Lung (tissue), 17 donors: ENCODE measurements at places on chromosomes 12 and 14. TPM values are rescaled to one million over a fixed set of nuclear protein-coding genes. Genes with fewer than 3 reads are reported as not detected.
A peak's percentile ranks its signal among the peaks of the same experiment; 100 is the strongest.

GRCh38 chr14:32403021-32403420 lies 73.9 kb downstream of the AKAP6 start:
- peaks cover 12% of the 10 kb centered on the region for H3K4me1 ChIP-seq
- DNase-seq, result no peak
- no peaks in the 10 kb centered on the region for H3K36me3 ChIP-seq
- no peak overlapping the region for H3K4me3 ChIP-seq
- no peak overlapping the region for H3K27ac ChIP-seq

DNA sequence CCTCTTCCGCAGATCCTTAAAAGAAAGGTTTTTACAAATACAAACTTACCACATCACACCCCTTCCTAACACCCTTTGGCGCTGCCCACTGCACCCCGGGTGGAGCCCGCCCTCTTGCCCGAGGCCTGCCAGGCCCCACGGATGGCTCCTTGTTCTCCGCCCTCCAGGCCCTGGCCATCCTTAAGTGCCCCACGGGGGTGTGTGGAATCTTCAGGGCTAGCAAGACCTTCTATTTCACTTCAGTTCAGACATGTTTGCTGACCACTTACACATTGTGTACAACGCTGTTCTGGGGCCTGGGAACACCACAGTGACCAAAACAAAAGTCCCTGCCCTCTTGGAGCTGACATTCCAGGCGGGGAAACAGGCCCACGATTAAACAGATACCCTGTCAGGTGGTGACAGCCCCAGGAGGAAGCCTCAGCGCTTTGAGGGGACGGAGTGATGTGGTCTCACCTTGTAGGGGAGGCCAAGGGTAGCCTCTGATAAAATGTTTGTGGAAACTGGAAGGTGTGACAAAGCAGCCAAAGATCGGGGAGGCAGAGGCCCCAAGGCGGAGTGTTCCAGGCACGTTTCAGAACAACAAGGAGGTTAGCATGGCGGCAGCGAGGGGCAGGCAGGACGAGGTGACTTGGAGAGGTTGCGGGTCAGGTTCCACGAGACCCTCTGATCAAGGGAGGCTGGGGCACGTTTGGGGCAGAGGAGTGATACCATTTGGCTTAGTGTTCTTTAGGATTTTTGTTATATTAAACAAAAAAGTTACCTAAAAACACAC lies 27.0 kb downstream of the TPCN1 start:
- H3K4me3 ChIP-seq, result no peak overlapping the region
- no peak for DNase-seq
- H3K27me3 ChIP-seq, result no peaks in the 10 kb centered on the region
- peaks cover 21% of the 10 kb centered on the region for H3K4me1 ChIP-seq
- H3K27ac ChIP-seq, result peak overlapping the region; percentile 1
- no peaks in the 10 kb centered on the region for H3K36me3 ChIP-seq

- DNase-seq, result no peak
- no peak overlapping the region for H3K27ac ChIP-seq
- peaks cover 7% of the 10 kb centered on the region for H3K36me3 ChIP-seq
- H3K27me3 ChIP-seq, result no peaks in the 10 kb centered on the region
- H3K4me3 ChIP-seq, result no peak overlapping the region
Observed at GRCh38 chr12:102021540-102022246, 40.1 kb downstream of the WASHC3 start.

The BBOF1 gene
- 23.1 TPM for total RNA-seq

The SMOC1 gene
- 1.9 TPM for total RNA-seq

GRCh38 chr12:12577786-12578185 lies 15.1 kb upstream of the DUSP16 start:
- no peak for DNase-seq
- H3K36me3 ChIP-seq, result no peaks in the 10 kb centered on the region
- H3K27ac ChIP-seq, result no peak overlapping the region
- H3K4me3 ChIP-seq, result no peak overlapping the region

DNA sequence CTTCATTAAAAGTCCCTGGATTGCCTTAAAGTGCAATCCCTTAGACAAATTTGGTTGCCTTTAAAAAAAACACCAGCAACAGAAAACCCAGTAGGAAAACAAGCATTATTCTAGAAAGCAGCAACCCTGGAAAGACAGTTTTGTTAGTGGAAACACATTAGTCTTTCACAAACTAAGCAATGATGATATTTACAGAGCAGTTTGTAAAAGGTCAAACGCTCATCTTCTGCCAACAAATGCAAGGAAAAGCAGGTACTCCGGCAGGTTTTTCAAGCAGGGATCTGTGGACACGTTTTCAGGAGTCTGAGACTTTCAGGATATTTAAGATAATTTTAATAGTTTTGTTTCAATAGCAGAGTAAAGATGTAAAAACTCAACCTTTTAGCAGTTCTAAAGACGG lies 202.2 kb downstream of the EXOC5 start:
- no peaks in the 10 kb centered on the region for H3K36me3 ChIP-seq
- no peak overlapping the region for H3K4me3 ChIP-seq
- H3K27ac ChIP-seq, result no peak overlapping the region
- H3K27me3 ChIP-seq, result peaks cover 12% of the 10 kb centered on the region

The MYH6 gene
- total RNA-seq, result not detected

DNA sequence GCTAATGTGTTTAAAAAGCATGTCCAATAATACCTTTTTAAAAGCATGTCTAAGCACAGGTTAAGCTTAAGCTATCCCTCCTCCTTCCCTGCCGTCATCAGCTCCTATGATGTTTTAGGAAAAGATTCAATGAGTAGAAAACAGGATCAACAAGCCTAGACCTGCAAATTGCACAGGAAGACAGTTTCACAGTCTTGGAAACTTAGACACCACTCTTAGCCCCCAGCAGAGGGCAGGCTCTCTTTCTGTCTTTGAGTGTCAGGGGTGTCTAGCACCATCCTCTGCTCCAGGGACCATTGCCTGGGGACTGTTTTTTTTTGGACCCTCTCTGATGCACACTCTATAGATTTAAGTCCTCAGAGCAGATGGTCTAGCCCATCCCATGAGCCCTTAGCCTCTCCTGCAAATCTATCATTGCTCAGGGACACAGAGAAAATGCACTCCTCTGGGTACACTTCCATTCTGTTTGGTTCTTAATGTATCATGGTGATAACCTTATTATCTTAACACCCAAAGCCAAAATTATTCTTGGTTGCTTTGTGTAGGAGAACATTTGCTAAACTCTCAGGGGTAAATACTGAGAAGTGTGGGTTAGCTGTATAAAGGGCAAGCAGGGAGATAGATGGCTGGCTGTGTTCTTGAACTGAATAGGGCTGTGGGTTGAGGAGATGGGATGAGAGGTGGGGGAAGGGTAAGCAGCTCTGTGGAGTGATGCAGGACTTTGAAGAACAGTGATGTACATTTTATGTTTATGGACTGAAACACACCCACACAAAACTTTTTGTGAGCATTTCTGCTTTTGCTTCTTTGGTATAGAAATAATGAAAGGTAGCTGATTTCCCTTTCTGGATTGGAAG lies 259.9 kb upstream of the DDHD1 start:
- no peaks in the 10 kb centered on the region for H3K4me1 ChIP-seq
- H3K36me3 ChIP-seq, result no peaks in the 10 kb centered on the region
- no peak for DNase-seq
- H3K27me3 ChIP-seq, result no peaks in the 10 kb centered on the region
- H3K27ac ChIP-seq, result no peak overlapping the region

- no peak overlapping the region for H3K4me3 ChIP-seq
- peaks cover 4% of the 10 kb centered on the region for H3K36me3 ChIP-seq
- no peaks in the 10 kb centered on the region for H3K4me1 ChIP-seq
- DNase-seq, result no peak
- no peaks in the 10 kb centered on the region for H3K27me3 ChIP-seq
Observed at GRCh38 chr12:26473291-26473690, 277.9 kb downstream of the SSPN start.

The RAB15 gene
- 16.4 TPM for total RNA-seq

GRCh38 chr12:80829767-80830166 lies 108.0 kb downstream of the LIN7A start:
- no peaks in the 10 kb centered on the region for H3K27me3 ChIP-seq
- no peak overlapping the region for H3K4me3 ChIP-seq
- H3K36me3 ChIP-seq, result no peaks in the 10 kb centered on the region
- DNase-seq, result peak; percentile 7
